ENCODE measurements at places on chromosomes 5 and 9. TPM values are rescaled to one million over a fixed set of nuclear protein-coding genes. Genes with fewer than 3 reads are reported as not detected.

Gene SCGB3A2
- not detected for total RNA-seq

Gene F2RL1
- total RNA-seq: 6.0 TPM

Gene PCDHA2
- total RNA-seq: under 0.01 TPM

Gene SPATA31E1
- total RNA-seq: not detected

Gene SLC4A9
- not detected for total RNA-seq

Gene INSL6
- not detected for total RNA-seq

Gene PCDHGA9
- 3.8 TPM for total RNA-seq

Gene TMEM252
- not detected for total RNA-seq

Gene TTC16
- 0.16 TPM for total RNA-seq

Gene NR5A1
- not detected for total RNA-seq

Gene FAM153A
- not detected for total RNA-seq

Gene CCDC171
- total RNA-seq: 4.4 TPM

Gene DPYSL3
- total RNA-seq: 115 TPM

Gene ST8SIA4
- total RNA-seq: 0.09 TPM

Gene ASPN
- total RNA-seq: 11.2 TPM

Gene CDH18
- 4.4 TPM for total RNA-seq

Gene MPDZ
- 39.6 TPM for total RNA-seq

Gene CMBL
- total RNA-seq: 23.1 TPM

Gene PCDHB12
- total RNA-seq: 0.16 TPM

Gene MED10
- 10.4 TPM for total RNA-seq

Gene NIM1K
- total RNA-seq: 4.2 TPM

Gene ENTREP1
- total RNA-seq: under 0.01 TPM

Gene ARID3C
- not detected for total RNA-seq

Gene ECSCR
- total RNA-seq: not detected

Gene PCDHA7
- total RNA-seq: 0.47 TPM

Gene ZNF608
- total RNA-seq: 20.4 TPM

Gene LRRC8A
- 27.0 TPM for total RNA-seq

Gene PCA3
- 0.26 TPM for total RNA-seq

Gene NCS1
- 36.1 TPM for total RNA-seq

Gene TRIM36
- total RNA-seq: 0.09 TPM

Gene CREBRF
- 22.7 TPM for total RNA-seq

Gene FOXI1
- not detected for total RNA-seq

Gene SLC1A3
- 1.7 TPM for total RNA-seq

Gene ABO
- total RNA-seq: not detected

Gene ARL14EPL
- total RNA-seq: 0.69 TPM

Gene CAMK2A
- total RNA-seq: 0.47 TPM

Gene JAKMIP2
- total RNA-seq: 1.3 TPM

Gene EGFL7
- 8.7 TPM for total RNA-seq

Gene BAAT
- not detected for total RNA-seq

Gene PCDHGA10
- 2.3 TPM for total RNA-seq

Gene ZFP37
- 3.7 TPM for total RNA-seq

Gene LIX1
- not detected for total RNA-seq

Gene LEAP2
- 0.34 TPM for total RNA-seq

Gene SPATA6L
- total RNA-seq: 0.26 TPM

Gene PCDHA3
- 0.34 TPM for total RNA-seq

Gene IPO11
- 22.7 TPM for total RNA-seq

Gene NOTCH1
- 17.3 TPM for total RNA-seq

Gene CXCL14
- total RNA-seq: not detected

Gene CCL21
- total RNA-seq: not detected

Gene SYK
- under 0.01 TPM for total RNA-seq

Gene KIF20A
- 4.0 TPM for total RNA-seq

Gene CDC25C
- 0.26 TPM for total RNA-seq

Gene GMCL2
- not detected for total RNA-seq

Gene PCDHGA12
- total RNA-seq: 7.4 TPM

Gene MED7
- total RNA-seq: 7.1 TPM

All from bronchial smooth muscle cell (primary cell).